ENCODE measurements at places on chromosomes 16 and 17.

DNA sequence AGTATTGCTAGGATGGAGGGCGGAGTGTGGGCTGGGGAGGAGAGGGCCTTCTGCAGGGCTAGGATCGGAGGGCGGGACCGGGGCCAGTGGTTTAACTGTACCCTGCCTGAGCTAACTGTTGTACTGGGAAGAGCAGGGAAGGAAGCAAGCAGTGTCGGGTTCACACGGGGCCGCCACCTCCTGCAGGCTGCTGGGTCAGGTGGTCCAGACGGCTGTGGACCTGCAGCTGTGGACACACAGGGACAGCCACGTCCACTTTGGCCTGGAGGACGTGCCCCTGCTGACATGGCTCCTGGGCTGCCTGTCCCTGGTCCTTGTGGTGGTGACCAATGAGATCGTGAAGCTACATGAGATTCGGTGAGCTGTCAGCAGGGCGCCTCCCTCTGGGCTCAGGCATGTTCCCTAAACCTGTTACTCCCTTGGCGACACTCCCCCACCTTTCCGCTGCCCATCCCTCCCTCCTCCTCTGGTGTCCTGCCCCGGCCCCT, 16.6 kb downstream of the CASKIN2 start:
- DNase-seq, result no peak

DNA sequence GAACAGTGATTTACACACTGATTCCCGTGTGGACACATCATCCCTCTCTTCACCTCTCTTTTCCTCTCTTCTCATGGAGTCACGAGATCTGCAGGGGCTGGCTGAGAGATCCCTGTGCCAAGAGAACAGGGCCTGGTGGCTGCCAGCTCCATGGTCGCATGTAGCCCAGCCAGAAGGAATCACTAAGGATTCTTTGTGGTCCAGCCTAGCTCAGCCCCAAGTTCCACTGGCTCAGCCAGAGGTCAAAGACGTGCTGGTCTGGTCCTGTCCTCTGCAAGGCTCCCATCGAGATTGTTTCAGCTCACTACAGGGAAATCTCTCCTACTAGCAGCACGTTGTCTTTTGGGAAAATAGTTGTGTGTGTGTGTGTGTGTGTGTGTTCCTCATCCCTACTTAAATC, 66.4 kb downstream of the NDEL1 start:
- no peak for DNase-seq

GRCh38 chr17:81126281-81127132, 38.8 kb upstream of the PVALEF start:
- DNase-seq, result no peak

DNA sequence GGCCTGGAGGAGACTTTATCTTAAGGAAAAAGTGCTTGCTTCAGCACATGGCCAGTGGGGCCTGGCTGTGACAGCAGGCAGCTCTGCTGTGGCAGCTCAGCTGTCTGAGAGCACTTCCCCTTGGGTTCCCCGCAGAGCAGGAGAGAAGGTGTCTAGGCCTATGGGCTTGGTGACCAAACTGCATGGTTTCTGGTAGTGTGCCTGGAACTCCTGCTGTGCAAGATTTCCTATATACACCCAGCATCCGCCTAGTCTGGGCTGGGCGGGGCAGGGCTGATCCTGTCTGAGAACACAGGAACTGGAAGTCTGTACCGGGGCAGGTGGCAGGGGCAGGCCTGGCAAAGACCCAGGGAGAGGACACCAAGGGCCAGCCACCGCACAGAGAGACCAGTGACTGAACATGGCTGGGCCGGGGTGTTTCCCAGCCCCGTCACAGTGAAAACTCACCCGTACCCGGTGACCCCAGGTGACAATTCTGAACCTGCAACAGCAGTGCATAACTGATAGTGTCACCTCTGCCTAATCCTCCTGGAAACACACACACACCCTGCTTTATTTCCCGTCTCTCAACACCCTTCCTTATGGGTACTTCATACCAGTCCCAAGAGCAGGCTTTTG, 39.3 kb downstream of the CHD9 start:
- no peak for DNase-seq

DNA sequence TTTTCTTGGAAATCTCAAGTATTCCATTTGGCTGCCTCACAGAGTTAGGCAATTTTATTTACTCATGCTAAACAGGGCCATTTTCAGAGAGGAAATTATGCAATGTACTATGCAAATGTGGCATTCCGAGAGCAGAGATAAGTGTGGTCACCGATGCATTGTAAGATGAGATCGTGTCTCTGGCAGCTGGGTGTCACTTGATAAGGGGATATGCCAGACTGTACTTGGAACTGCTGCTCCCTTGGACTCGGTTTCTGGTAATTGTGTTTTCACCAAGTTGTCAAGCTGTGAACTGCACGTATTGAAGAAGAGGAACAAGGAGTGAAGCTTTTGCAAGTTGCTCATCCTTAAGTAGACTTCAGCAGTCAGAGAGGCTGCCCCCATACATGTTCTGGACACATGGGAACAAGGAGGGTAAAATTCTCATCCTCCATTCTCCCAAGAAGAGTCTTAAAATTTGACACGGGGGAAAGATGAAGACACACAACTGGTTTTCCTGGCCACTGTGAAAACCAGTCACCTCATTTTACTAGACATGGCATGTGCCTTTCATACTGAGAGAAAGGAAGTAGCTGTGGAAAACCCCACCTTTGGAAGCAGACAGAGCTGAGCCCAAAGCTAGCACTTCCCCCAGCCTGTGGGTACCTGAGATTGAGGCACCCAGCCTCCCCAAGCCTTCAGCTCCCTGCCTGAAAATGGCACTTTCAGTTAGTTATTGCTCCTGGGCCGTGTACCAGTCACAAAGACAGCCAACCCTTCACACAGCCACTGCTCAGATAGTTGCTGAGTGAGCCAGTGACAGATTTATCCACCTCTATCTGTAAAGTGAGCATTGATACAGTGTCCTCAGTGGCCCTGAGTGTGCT, 150.7 kb downstream of the SOCS1 start:
- peak; percentile 29 for DNase-seq

Data from hematopoietic multipotent progenitor cell treated with erythropoietin and hydrocortisone succinate and interleukin-3 and kit ligand, for 17 days (in vitro differentiated cells).